ENCODE measurements at places on chromosomes 7 and 10.
A peak's percentile ranks its signal among the peaks of the same experiment; 100 is the strongest.

DNA sequence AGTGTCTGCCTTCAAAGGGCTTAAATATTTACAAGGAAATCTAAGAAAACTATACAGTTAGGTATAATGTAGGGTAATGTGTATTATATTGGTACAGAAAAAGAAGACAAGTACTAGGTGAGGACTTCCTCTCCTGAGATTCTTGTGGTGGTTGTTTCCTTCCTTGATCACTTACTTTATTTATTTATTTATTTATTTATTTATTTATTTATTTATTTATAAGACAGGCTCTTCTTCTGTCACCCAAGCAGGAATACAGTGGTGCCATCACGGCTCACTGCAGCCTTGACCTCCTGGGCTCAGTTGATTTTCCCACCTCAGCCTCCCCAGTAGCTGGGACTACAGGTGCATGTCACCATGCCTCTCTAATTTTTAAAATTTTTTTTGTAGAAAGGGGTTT is 18.2 kb upstream of the DNAH11 start:
- DNase-seq: no peak

DNA sequence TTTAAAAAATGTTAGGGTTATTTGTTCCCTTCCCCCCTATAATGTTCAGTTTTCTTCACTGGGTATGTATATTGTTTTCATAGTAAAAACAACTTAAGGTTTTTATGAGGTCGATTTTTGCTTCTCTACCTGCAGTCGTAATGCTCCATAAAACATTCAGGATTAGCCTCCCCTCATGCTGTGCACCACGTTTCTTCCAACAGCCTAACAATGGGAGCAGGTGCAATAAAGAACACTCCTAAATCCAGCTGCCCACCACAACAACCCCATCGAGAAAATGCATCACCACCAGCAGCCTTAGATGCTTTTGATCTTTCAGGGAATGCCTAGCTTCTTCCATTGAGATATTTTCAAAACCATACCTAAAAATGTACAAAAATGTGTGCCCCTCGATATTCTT is 111.1 kb downstream of the ADAM12 start:
- DNase-seq: no peak

- no peak for DNase-seq
Observed at GRCh38 chr10:32350811-32351350, 3.9 kb upstream of the EPC1 start.

DNA sequence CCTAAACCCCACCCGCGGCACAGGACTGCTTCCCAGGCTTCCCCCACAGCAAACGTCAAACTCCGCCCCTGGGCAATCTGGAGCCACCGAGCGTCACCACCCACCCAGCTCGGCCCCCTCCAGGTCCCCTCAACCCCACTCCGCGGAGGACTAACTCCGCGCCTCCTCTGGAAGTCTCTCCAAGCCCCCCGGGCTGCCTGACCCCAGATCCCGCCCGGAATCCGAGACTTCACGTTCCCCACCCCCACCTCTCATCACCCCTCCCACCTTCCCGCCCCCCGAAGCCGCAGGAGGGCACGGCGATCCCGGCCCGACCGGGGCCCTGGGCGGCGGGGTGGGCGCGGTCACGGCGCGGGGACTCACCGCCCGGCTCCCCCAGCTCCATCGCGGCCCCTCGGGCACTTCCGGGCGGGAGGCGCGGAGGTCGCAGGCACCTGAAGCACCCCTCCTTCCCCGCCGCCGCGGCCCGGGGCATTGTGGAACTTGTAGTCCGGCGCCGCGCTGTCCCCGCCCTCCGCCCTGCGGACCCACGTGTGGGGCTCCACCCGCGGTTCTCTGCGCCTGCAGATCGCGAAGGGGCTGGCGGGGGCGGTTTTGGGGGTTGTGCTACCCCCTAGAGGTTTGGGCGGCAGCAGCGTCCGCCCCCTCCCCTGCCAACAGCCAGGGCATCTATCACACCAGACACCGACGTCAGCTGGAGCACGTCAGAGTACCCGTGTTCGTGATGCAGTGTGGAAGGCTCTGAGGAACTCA is at the start of gene TMUB1:
TSS of gene TMUB1 (minus strand) at position 423 of the 753 bp plus-strand sequence. CDS start 930 bp downstream, outside the sequence.
- peak; percentile 76 for DNase-seq

GRCh38 chr10:36531621-36532020 is 593.8 kb upstream of the ANKRD30A start:
- DNase-seq: no peak

GRCh38 chr10:28939281-28940157 is 262.2 kb downstream of the BAMBI start:
- DNase-seq: no peak

DNA sequence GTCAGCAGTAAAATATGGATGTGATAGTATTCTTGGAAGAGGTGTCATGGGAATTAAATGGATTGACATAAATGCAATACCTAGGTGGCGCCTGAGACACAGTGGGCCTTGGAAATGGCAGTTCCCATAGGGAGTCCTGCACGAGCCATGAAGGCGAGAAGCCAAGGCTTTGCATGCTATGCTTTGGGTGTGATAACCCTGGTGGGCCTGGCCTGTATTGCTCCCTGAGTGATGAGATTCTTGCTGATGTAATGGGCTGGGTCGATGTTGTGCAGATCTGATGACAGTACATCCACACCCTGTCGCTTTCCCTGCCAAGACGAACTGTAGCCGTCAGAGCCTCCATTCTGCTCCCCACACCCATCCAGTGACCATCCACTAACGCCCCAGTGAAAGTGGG is 46.4 kb downstream of the CREB5 start:
- DNase-seq: no peak

DNA sequence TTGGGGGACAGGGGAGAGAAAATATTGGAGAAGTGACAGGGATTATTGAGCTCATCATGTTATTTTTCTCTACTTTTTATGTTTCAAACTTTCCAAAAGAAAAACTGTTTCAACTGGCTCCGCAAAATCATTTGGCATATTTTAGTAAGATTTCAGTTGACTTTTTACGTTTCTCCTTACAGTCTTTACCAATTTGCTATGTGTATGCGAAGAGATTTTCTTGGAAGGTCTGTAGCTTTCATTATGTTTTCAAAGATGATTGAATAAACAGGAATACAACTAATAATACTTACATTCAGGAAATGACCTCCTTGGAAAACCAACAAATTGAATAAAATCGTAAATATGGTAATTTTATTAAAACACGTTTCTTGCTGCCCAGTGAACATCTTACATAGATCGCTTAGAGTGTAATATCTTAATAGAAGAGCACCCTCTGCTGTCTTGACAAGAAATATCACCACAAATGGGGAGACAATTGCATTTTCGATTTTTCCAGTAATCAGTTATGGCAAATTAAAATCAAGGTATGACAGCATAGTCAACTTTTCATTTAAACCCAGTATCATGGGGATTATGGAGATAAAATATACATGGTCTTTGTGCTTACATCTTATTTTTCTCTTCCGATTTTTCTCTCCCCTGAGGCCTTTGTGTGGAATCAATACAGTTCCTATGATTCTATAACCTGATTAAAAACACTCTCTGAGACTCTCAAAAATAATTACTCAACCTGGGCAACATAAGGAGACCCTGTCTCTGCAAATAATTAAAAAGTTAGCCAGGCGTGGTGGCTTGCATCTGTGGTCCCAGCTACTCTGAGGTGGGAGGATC is 43.1 kb downstream of the MBL2 start:
- no peak for DNase-seq

GRCh38 chr7:67912437-67912836 is 915.8 kb downstream of the TYW1 start:
- no peak for DNase-seq

DNA sequence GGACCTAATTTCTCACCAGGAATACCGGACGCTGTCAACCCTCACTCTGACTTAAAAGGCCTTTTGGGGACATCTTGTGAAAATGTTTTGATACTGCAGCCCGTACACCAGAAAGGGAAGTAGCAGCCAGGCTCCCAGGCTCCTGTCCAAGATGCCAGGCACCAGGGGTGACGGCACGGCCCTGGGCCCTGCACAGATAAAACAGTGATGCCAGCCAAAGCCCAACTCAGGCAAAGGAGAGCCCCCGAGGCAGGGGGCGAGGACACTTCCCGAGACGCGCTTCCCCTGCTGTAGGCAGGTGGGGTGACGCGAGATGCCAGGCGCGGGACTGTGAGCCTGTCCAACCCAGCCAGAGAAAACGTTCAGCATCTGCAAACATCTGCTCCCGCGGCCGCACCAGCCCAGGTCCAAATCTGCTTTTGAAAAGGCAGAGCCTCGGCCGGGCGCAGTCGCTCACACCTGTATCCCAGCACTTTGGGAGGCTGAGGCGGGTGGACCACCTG is 15.7 kb downstream of the ZFAND2A start:
- no peak for DNase-seq

- no peak for DNase-seq
Observed at GRCh38 chr7:16753932-16754855, 639 bp downstream of the TSPAN13 start.

DNA sequence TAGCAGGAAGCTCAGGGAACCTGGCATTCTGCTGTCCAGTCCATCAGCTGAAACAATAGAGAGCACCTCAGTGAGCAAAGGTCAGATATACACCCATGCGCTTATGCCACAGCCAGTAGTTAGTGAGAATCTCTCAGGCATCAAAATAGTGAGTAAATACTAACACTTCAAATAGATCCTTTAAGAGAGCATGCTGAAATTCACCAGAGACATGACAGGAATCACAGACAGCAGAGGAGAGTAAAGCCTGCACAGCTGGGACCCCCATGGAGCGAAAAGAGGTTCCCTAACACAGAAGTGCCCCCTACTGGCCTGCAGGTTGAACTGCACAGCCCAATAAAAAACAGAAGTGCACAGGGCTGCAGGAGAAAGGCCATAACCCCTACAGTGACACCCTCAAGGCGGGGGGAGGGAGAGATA is 57.6 kb upstream of the ANTXRL start:
- DNase-seq: no peak

- no peak for DNase-seq
Observed at GRCh38 chr10:97333601-97334369, 744 bp downstream of the FRAT2 start.

DNA sequence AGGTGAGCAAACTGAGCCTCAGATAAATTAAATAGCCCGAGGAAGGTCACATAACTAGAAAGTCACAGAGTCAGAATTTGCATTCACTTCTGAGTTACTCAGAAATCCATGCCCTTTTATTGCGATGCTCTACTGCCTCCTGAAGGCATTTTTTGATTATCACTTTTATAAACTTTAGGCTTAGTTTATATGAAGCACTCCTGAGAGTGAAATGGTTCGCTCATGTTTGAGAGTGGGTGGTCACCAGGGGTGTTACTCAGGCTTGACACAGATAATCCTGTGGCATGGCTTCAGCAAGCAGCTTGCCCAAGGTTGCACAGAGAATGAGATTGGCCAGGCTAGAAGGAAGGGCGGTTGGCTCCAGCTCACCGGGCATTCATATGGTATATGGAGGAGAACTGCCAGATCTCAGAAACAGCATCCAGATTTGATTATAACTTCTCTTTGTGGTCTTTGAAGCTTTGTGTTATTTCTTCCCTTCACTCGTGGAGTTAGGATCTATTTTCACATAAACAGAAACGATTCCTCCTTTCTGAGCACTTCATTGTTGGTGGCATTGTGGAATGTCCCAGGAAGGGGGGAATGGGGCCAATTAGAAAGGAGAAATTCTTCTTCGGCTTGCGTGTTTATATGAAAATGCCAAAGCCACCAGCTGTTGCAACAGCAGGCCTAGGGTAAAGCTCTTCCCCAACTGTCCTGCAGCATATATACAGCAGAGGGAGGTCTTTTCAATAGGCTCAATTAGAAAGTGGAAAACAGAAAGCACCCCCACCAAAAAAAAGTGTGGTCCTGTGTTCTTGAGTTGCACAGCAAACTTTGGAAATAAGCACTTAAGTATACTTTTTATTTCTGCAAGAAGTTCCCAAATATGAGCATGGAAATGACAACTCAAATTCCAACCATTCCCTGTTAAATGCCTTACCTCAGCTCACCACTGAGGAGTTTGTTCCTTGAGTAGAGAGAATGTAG is 628.8 kb downstream of the SUGCT start:
- no peak for DNase-seq

- no peak for DNase-seq
Observed at GRCh38 chr10:26112532-26112931, 104.0 kb upstream of the GAD2 start.

DNA sequence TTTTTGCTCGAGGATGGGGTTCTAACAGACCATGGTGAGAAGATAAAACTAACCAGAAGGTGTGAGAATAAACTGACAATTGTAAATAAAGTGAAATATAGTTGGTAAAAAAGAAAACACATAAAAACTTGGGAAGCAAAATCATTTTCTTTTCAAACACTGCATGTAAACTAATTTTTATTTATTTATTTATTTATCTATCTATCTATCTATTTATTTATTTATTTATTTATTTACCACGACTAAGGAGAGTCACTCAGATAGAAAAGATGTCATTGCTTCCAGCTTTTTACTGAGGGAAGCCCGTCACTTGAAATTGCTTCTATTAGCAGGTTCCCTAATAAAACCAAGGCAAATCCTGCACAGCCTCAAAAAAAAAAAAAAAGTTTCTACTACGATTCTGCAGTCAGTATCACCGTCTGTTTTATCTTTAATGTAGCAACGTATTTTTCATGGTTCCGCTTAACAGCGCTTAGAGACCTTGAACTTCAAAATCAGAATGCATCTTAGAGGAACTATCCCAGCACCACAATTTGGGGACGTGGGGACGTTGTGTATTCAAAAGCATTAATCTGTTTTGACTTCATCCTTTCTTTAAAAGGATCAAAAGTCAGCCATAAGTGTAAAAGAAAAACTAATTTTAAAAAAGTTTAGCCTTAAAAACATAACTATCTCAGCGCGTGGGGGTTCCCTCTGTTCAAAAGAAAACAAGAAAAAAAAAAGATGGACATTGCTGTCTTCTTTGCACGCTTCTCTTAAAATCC is 33.3 kb upstream of the EBLN1 start:
- DNase-seq: no peak

DNA sequence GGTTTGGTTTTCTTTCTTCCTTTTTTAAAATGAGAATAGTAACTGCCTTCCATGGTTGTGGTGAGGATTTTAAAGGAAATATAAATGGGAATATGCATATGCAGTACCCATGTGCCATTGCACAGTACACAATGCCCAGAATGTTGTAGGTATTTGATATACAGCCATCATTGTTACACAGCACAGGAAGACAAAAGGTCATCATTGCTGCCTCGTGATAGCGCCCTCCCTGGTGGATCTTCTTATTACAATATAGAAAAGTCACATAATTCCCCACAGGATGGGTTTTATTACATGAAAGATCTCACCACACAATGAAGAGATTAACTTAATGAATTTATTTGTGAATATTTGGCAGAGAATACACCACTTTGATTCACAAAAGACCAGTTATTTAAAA is 76.5 kb downstream of the PPP1R17 start:
- no peak for DNase-seq

- DNase-seq: peak; percentile 81
Observed at GRCh38 chr10:62779487-62780248, 24.9 kb upstream of the ADO start.

GRCh38 chr7:73936967-73937366 is 76.0 kb downstream of the TMEM270 start:
- no peak for DNase-seq
